ENCODE measurements at places on chromosomes 4 and X.
A peak's percentile ranks its signal among the peaks of the same experiment; 100 is the strongest.

GRCh38 chr4:127748957-127749356 lies 18.8 kb downstream of the SLC25A31 start:
- no peak for DNase-seq

GRCh38 chr4:98261405-98262291 lies 464 bp downstream of the RAP1GDS1 start:
- DNase-seq: no peak

DNA sequence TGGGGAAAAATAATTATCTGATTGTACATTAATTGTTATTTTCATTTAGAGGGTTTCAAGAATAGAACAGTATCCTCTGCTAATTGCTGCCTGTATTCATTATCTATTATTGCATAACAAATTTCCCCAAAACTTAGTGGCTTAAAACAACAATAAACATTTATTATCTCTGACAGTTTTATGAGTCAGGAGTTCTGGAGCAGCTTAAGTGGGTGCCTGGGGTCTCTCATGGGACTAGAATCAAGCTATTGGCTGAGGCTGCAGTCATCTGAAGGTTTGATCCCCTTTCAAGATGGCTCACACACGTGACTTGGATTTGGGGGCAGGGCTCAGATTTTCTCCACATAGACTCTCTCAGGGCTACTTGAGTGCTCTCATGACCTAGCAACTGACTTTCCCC lies 98.1 kb upstream of the JADE1 start:
- no peak for DNase-seq

- DNase-seq: no peak
Measured at GRCh38 chrX:77628294-77629025, 157.6 kb downstream of the ATRX start.

DNA sequence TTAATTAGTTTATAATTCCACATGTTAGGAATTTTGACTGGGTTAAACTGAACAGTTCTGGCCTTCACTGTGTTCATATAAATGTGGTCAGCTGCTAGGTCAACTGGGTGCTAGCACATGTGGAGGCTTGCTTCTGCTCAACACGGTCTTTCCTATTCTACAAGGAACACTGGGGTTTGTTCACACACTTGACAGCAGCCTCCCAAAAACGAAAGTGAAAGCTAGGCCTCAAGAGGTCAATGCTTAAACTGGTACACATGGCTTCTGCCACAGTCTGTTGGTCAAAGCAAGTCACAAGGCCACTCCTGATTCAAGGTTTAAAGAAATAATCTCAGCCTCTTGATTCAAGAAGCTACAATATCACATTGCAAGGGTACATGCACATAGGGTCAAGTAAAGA lies 126.5 kb downstream of the QDPR start:
- no peak for DNase-seq

GRCh38 chr4:121199742-121200561 lies 35.8 kb upstream of the TNIP3 start:
- DNase-seq: no peak

GRCh38 chr4:86603311-86603885 lies 9.3 kb downstream of the PTPN13 start:
- no peak for DNase-seq

DNA sequence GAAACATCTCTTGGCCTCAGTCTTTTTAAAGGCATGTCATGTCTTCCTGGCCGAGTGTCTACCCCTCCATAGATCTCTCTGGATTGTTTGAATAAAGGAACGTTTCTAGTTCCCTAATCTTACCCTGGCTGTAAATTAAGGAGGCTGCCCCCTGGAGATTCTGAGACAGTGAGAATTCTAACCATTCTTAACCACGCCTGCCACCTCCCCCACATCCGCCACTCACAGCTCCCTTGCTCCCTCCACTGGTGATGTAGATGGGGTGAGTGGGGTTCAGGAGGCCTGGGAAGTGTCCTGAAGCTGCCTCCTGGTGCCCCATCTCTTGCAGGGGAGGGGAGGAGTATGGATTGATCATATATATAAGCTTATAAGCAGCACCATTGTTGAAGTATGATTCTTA lies 48.0 kb upstream of the TRIM2 start:
- no peak for DNase-seq

DNA sequence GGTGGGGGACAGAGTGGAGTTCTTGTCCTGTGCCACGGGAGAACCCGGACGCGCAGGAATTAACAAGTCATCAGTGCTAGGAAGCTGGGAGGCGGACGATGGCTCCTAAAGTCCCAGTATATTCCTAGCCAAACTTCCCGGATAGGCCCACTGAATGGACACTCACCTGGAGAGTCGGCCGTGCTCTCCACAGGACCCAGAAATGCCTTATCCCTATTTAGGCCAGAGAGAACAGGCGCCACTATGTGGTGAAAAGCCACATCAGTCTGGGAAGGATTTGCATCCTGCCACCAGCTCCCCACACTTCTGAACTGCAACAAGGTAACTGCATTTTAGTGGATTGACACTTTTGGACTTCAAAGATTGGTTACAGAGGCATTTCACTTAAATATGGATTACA lies 1.1 kb downstream of the CFAP299 start:
- DNase-seq: peak; percentile 70

GRCh38 chr4:6364146-6364545 lies 94.5 kb downstream of the WFS1 start:
- DNase-seq: no peak

DNA sequence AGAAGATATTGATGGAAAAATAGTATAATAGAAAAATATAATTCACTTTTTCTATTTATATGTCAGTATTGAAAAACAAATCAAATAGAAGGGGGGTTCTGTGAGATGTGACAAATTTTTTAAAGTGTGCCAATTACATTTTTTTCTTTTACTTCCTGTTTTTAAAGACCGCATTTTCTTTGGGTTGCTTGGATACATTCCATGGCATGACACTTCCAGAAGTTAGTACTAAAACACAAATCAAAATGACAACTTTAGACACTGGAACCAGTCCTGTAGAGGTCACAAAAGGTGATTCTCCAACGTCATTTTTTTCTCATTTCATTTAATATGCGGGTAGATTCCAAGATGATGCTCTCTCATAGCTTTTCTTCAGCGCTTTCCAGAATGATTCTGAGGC lies 116.2 kb upstream of the GNPDA2 start:
- DNase-seq: no peak

- no peak for DNase-seq
Measured at GRCh38 chr4:24496597-24496996, 87.8 kb downstream of the DHX15 start.

GRCh38 chr4:57364255-57364654 lies 254.1 kb upstream of the IGFBP7 start:
- DNase-seq: no peak

DNA sequence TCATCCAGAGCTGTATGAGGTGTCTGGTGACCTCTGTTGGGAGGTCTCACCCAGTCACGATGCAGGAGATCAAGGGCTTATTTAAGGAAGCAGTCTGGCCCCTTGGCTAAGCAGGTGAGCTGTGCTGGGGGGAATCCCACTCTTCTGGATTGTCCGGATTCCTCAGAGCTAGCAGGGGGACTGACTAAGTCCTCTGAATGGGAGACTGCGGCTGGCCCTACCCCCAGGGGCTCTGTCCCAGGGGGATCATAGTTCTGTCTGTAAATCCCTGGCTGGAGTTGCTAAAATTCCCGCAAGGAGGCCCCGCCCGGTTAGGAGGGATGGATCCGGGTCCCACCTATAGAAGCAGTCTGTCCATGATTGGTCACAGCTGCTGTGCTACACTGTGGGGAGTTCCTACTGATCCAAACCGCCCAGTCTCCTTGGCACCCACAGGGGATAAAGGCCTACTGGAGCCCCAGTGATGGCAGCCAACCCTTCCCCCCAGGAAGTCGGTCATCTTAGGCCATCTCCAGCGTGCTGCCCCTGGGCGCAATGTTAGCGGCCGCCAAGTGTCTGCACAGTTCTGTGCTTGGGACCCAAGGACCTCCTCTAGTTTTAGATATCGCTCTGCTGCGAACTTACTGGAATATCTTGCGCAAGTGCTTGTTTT lies 118.2 kb upstream of the KLF8 start:
- no peak for DNase-seq

DNA sequence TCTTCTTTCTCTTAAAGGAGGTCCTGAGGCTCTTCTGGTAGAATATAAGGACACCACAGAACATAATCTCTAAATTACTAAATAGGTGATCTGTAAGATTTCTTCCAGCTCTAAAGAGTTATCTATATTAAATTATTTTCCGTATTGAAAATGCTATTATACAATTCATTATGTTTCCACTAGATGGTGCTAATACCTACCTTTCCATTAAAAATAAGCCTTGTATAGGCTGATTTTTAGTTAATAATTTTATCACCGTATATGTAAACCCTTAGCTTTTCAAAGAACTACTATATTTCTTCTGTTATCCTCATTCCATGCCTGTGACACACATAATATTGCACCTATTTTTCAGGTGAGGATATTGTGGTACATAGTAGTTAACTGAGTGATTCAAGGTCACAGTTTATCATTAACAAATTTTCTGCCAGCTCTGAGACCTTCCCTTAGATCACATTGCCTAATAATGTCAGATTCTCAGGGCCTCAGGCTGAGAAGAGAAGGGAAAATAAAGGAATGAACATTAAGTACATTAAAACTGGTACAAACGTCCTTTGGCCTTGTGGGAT lies 138.8 kb downstream of the TEX11 start:
- no peak for DNase-seq

DNA sequence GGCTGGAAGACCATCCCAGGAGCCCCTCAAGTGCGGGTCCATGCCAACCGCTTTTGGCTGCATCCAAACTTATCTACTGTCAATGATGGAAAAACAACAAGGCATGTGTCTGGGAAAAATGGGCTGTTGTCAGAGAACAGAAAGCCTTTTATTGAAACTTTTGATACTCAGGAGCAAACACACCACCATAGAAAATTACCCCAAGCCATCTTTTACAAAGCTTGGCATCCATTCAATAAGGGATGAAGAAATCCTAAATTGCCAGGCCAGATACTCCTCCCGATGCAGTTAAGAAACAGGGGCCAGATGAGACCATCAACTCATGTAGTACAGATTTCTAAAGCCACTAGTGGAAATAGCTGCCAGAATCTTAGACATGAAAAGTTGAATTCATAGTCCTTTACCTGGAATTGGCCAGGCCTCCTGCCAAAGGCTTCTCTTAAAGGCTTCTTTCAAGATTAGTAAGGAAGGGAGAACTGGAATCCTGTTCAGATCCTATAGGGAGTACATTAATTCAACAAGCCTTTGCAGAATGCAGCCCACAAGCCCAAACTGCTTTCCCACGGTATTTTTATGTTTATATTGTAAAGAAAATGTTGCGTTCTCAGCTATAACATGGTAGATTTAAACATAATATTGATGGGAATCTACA lies 145.4 kb upstream of the MAP3K15 start:
- DNase-seq: no peak

- no peak for DNase-seq
Measured at GRCh38 chr4:6549445-6549844, 25.5 kb upstream of the MAN2B2 start.

DNA sequence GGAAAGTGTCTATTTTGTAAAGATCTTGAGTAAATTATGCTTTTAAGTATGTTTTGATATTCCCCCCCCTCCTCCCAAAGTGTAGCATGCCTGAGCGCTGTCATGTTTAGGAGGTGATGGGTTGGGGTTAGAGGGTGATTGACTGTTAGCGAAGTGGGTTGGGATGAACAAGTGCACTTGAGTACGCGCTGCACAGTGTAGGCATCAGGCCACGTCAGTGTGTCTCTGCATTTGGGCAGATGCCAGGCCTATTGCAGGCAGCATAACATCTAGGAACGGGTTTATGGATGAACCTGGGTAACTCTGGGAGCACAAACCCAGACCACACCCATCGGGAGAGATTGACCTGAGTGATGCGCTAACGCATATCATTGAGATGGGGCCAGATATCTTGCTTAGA lies 111.2 kb downstream of the TBL1X start:
- DNase-seq: no peak

DNA sequence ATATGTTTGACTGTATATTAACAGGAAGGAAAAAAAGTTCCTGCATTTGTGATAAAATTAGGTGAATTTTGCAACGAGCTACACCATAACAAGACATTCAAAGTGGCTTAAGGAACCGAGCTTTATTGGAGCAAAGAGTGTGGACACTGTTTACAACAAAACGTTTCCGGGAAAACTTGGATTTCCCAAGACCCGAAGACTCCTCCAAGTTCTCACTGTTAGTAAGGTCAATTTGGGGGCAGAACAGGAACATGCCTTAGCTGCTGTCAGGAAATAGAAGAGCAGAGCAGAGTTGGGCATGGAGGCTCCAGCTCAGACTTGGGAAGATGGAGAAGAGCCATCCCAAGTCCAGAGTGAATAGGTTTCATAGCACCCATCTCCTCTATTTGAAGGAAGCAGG lies 16.5 kb downstream of the ADH6 start:
- DNase-seq: no peak
